ENCODE measurements at places on chromosomes 16 and 17.
A peak's percentile ranks its signal among the peaks of the same experiment; 100 is the strongest.

DNA sequence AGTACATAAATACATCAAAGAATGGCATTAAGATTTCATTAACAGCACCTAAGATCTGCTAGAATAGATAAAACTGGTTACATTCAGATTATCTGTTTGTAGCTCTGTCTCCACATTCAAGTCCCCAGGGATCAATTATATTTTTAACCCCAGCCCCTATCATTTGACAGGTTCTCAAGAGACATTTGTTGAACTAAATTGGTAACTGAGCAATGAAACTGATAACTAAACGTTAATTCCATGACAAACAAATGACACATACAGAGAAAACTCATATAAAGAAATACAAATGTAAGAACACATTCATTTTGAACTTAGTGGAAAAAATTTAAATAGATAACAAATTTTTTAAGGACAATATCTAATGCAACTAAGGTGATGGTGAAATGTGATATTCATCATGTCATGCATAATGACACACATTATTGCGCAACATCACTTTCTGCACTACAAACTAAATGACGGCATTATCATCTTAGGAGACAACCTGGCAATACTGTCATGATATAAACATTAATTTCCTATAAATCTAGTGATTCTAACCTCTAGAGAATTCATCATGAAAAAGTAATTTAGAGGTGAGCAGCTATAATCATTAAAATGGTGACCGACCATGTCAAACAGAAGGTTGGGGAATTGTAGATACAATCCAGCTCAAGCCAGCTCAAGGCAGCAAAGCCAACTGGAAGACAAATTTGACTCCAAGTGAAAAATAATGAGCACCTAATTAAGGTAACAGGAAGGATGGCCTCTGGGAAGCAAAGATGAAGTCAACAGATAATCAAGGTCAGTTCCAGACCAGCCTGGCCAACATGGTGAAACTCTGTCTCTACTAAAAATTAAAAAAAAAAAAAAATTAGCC lies 9.5 kb downstream of the ARHGAP17 start:
- DNase-seq: no peak

GRCh38 chr16:79647586-79647985 lies 47.0 kb upstream of the MAF start:
- DNase-seq: no peak

GRCh38 chr16:68512183-68512582 lies 26.9 kb upstream of the ZFP90 start:
- DNase-seq: no peak

DNA sequence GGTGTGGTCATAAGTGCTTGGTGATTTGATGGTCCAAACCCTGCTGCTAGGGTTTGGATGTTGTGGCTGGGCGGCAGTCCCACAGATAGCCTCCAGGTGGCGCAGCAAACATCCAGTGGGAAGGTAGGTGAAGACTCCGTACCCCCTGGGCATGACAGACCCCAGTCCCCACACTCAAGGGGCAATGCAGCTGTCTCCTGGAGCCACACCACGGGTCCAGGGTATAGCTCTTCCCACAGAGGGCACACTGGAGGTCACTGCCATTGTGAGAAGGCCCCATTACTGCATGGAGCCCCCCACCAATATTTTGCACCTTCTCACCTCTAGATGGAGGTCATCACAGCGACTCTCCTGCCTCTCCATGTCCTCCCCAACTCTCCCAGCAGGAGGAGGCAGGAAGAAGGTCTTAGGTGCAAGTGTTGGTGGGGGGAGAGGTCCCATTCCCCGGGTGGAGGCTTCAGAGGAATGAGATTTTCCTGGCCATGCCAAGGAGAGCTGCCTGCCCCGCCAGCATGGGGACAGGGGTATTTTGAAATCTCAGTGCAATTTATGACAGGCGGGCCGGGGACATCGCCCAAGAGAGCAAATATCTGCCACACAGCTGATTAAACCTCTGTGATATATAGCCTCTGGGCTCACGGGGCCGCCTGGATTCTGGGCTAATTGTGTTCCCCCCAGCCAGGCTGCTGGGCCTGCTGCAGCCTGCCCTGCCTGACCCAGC lies 17.1 kb upstream of the C17orf113 start:
- peak; percentile 84 for DNase-seq

DNA sequence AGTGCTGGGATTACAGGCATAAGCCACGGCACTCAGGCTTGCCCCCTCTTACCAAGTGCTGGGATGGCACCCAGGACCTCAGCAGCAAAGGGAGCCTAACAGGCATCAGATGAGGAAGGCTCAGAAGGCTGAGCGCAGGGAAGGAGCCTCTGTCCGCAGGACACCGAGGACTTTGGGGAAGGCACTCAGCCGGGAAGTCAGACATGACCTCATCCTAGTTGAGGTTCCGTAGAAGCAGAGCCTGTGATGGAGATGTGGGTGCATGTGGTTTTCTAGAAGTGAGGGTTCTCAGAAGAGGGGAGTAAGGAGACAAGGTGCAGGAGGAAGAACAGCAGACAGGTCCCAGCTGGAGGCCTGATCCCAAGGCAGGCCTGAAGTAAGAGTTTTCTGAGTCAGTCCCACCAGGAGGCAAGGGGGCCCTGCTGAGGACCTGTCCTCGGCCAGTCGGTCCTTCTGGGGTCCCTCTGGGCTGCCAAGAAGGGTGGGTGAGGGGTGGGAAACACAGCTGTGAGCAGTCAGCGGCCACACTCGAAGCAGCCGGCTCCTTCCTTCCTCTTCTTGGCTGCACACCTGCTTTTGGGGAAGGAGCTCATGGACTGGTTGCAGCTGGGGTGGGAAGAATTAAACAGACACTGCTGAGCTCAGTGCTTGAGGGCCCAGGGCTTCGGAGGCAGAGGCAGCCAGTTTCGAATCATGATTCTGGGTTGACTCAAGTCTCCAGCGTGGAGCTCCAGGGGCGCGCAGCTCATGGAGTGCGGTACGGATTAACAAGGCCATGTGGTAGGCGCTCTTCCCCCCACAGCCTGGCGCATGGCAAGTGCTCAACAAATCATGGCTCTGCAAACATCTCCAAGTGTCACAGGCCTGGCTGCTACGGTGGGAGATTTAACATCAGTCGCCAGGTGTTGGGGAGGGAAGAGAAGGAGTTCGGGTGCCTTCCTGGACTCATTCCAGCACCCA lies 38.9 kb upstream of the SNN start:
- DNase-seq: no peak

- no peak for DNase-seq
These were observed 140.5 kb downstream of the CACNG3 start for GRCh38 chr16:24396350-24397271.

DNA sequence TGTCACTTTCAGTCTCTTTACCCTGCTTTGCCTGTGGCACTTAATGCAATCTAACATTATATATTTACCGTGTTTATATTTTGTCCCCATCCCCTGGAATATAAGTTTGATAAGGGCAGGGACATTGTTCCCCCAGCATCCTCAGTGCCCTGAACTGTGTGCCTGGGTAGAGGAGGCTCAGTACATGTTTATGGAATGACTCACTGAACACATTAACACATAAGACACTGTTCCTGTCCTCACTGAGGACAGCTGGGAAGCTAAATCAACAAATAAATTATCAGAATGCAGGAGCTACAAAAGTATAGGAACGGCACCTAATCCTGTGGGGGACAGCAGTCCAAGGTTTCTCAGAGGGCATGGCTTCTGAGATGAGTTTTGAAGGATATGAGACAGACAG lies 27.8 kb downstream of the GRIN2A start:
- DNase-seq: no peak

DNA sequence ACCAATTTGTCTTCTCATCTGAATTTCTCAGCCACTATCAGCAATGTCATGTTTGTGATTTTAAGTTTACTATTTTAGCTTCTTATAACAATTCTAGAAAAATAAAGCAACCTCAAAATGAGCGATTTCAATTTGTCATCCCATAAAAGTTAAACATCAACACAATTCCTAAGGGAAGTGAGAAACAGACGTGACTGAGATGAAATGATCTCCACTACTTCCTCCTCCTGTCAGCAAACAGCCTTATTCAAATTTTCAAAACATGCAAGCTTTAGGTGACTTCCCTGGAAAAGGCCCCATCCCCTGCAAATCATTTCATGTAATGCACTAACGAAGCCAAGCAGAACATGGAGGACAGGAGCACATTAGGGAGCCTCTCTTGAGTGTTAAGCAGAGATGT lies 64.9 kb downstream of the ZNF652 start:
- DNase-seq: no peak

DNA sequence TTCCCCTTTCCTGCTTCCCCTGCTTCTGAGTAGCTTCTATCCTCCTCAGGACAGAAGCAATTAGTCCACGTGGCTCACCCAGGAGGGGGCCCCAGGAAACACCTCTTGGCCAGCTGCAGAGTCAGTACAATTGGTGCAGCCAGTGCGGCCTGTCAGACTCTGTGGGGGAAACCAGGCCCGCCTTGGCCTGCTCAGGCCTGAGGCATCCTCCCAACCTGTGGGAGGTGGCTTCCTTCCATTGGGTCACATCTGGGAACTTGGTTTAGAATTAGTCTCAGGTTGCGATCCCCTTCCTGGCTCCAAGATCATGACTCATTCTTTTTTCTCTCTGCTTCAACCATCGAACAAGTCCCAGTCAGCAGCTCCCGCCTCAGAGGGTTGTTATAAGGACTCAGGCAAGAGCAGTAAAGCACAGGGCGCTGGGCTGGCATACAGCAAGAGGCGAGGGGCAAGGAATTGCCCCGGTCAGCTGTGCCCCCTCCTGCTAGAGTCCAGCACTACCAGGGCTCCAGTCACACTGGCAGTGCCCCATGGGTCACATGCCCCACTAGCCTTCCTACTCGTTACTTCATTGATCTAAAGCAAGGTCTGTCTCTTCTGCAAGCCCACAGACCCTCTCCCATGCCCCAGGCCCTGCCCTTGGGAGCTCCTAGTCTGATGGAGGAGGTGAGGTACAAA lies 8.1 kb upstream of the EPX start:
- no peak for DNase-seq

DNA sequence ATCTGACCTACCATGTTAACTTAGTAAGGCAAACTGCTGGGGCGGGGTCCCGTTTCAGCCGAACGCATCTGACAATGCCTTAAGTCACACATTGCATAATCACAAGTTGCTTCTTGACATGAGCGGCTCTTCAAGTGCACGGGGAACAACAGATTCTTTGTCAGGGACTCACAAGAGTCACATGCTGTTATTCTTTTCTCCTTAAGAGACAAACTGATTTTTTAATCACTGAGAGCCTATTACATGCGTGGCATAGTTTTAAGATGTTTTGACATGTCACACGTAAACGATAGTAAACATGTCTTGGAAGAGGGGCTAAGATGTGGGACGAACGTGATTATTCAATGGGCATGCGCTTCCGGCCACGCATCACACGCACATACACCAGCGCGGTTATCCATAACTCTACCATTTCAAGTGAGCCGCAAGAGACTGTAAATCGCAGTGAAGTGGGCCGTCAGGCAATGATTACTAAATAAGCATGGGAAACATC lies 63.4 kb downstream of the ADCY9 start:
- no peak for DNase-seq

GRCh38 chr16:84548971-84549844 lies 44.7 kb upstream of the MEAK7 start:
- DNase-seq: no peak

- no peak for DNase-seq
These were observed 5.9 kb downstream of the SLC5A11 start for GRCh38 chr16:24851700-24852099.

GRCh38 chr16:22302776-22303363 lies 5.7 kb downstream of the POLR3E start:
- no peak for DNase-seq

- DNase-seq: no peak
These were observed 8.8 kb downstream of the NKD1 start for GRCh38 chr16:50557046-50557445.

DNA sequence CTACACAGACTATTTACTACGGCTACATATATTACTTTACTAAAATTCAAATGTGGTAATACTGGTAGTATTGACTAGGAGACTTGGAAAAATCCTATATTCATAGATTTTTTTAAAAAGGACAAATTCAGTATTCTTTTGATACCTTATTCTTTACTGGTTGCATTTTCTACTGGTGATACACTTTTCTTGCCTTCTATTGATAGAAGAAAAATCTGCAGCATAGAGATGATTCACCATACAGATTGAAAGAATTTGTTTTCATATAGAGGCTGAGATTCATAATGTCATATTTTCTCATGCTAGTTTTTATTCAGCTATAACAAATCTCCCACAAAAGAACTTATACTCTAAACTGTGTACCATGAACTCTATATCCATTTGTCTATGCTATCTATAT lies 195.4 kb upstream of the C17orf78 start:
- no peak for DNase-seq

DNA sequence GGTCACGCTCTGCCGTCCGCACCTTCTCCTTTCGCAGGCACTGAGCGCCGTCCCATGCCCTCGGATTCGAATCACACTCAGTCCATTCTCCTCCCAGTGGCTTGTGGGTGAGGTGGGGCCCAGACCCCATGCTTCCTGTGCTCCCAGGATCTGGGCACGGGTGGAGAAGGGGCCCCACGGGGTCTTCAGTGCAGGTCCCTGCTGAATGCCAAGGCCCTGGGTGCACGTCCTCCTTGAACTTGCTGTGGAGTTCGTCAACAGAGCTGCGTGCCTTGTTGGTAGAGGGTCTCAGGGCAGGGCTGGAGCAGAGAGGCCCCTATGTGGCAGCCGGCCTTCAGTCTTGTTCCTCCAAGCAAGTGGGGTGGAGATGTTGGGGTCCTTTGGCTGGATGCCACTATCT lies 7.3 kb upstream of the MC1R start:
- no peak for DNase-seq

DNA sequence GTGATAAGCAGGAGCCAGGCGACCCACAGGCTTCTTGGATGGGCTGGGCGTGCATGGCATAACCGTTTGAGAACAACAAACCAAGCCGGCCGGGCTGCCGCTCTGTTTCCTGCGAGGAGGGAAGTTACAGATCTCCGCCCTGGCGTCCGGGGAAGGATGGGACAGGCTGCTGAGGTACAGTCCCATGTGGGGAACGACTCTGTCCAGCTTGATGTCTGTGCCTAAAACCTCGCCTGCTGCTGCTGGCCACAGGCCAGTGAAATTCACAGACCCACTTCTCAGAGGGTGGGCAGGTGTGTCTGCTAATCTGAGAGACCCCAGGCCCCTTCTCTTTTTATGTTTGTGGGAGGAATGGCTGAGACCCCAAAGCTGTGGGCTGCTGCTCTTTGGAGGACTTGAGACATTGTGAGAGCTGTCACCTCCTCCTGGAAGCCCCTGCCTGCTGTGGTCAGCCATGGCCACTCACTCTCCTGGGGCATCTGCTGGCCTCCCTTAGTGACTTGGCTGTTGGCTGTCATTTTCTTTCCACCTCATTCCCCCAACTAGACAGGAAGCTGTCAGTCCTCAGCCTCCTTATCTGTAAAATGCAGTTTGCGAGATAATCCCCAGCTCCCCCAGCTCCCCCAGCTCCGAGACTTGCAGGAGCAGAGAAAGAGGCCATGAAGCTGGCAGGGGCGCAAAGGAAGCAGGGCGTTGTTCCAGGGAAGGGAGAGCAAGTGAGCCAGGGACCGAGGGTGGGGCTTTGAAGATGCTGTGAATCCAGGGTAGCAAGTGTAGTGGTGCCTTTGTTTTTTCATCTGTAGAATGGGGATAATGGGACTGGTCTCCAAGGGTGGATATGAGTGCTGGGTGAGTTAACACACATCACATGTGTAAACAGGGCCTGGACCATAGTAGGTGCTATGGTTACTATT lies 51.0 kb downstream of the CMIP start:
- DNase-seq: no peak

GRCh38 chr16:68065716-68066305 lies 19.4 kb upstream of the NFATC3 start:
- DNase-seq: no peak

Data from mesothelial cell of epicardium (in vitro differentiated cells).